ENCODE measurements at places on chromosomes 6 and 20.

- no peak for DNase-seq
Measured at GRCh38 chr6:140051521-140052512, 677.4 kb upstream of the CITED2 start.

DNA sequence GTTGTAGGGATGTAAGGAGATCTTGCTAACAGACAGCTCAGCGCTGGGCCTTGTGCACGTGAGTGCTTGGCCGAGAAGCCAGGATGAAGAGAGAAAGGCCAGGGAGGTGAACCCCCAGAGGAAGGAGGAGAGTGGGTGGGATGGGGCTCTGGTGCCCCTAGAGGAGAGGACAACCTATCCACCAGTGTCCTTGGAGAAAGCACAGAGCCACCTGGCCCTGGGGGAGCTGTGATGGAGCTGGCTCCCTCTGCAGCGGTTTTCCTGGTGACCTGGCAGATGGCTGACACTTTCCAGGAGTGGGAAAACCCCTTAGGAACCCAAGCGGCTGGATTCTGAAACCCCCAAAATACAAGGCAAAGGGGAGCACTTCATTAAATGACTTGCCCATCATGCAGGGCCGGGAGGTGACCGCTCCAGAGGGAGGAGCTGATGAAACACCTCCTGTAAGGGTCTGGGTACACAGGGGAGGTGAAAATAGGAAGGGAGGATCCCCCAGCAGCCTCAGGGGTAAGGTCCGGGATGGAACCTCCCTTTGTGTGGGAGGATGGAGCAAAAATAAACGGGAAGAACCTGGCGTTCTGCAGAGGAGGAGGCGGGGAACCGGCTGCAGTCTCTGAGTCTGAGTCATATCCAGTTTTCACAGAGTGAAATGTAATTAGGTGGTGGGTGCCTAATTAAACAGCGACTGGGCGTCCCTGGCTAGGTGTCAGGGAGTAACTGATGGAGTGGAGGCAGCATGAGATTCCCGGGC lies 80.4 kb downstream of the SULF2 start:
- DNase-seq, result no peak

- DNase-seq, result no peak
Measured at GRCh38 chr6:112049996-112050395, 3.9 kb upstream of the CCN6 start.

DNA sequence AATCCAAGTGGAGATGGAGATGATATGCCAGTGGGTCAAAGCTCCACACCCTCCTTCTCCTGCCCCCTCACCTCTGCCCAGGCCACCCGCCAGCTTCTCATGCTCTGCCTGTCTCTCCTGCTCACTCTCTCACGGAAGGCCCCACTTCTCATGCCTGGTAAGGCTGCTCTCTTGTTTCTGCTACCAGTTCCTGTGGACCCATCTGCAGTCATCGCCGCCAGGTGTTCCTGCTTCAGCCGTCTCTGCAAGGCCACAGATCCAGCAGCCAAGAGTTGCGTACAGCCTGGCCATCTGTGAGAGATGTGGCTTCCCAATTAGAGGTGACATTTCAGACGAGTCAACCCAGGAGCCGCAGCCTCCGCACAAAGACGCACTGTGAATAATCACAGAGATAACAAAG lies 40.8 kb upstream of the NXT1 start:
- no peak for DNase-seq

GRCh38 chr20:62370115-62370806 lies 3.1 kb upstream of the LAMA5 start:
- DNase-seq, result no peak
